ENCODE measurements at places on chromosomes 4 and X.

- no peak for DNase-seq
Measured at GRCh38 chr4:85606505-85606904, 131.6 kb downstream of the ARHGAP24 start.

DNA sequence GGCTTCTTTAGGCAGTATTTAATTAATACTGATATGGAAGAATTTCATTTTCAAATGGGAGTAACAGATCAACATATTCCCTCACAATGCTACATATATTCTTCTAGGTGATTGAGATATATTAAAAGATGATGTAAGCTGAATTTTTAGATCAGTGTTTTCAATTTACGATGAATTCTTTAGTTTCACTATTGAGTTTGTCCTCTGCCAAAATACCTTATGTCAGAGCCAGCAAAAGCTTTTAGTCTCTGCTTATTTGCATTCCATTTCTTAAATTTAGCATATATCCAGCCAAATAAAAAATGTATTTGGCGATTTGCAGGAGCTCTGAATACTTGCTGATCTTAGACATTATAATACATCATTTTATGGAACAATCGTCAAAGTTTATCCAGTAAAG is 144.3 kb downstream of the MOSPD2 start:
- DNase-seq: no peak

- DNase-seq: no peak
Measured at GRCh38 chrX:121307449-121307848, 260.0 kb downstream of the GLUD2 start.

- DNase-seq: no peak
Measured at GRCh38 chr4:169033660-169034059, 23.6 kb upstream of the CBR4 start.

- no peak for DNase-seq
Measured at GRCh38 chrX:53714580-53715345, 28.2 kb upstream of the HUWE1 start.
